ENCODE measurements at places on chromosomes 7 and 10. TPM values are rescaled to one million over a fixed set of nuclear protein-coding genes. Genes with fewer than 3 reads are reported as not detected.

Gene NHLRC2
- 22.1 TPM for total RNA-seq

Gene LRRN3
- total RNA-seq = 41.5 TPM

Gene ASIC3
- 11.6 TPM for total RNA-seq

Gene C10orf105
- 0.12 TPM for total RNA-seq

Gene EN2
- not detected for total RNA-seq

Gene BLNK
- total RNA-seq = 0.19 TPM

Gene MYO3A
- not detected for total RNA-seq

Gene CARD11
- 136 TPM for total RNA-seq

Gene STEAP1B
- not detected for total RNA-seq

Gene OGDHL
- total RNA-seq = not detected

Gene LLCFC1
- not detected for total RNA-seq

Gene CISD1
- 13.7 TPM for total RNA-seq

Gene DGKB
- not detected for total RNA-seq

Gene MCU
- 12.1 TPM for total RNA-seq

Gene ARHGEF35
- 5.2 TPM for total RNA-seq

Gene ACBD7
- not detected for total RNA-seq

Gene UNCX
- total RNA-seq = not detected

Gene CNOT4
- 35.0 TPM for total RNA-seq

All from CD4-positive, alpha-beta memory T cell (primary cell).